ENCODE measurements at places on chromosomes 5 and 9. TPM values are rescaled to one million over a fixed set of nuclear protein-coding genes. Genes with fewer than 3 reads are reported as not detected.
A peak's percentile ranks its signal among the peaks of the same experiment; 100 is the strongest.

- H3K27me3 ChIP-seq = peaks cover 18% of the 10 kb centered on the region
- no peak for DNase-seq
- H3K4me3 ChIP-seq = no peak overlapping the region
- no peaks in the 10 kb centered on the region for H3K4me1 ChIP-seq
- no peaks in the 10 kb centered on the region for H3K36me3 ChIP-seq
- H3K27ac ChIP-seq = no peak overlapping the region
These were observed 167.0 kb upstream of the SV2C start for GRCh38 chr5:75916144-75916543.

DNA sequence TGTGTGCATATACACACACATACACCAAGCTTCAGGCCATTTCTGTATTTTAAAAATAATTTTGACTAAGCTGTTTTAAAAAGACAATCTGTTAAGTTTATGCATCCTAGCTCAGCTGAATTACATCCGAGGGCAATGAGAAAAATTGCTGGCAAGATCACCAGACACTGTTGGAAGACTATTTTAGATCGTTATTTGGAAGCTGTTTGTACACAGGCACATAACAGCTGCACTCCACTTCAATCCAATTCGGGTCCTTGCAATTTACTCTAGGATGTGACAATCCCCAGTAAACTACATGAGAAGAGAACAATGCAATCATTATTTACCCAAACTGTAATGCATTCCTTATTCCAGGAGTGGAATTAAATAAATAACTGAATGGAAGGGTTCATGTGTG lies 79.3 kb upstream of the RASA1 start:
- no peaks in the 10 kb centered on the region for H3K36me3 ChIP-seq
- H3K27ac ChIP-seq = no peak overlapping the region
- no peak overlapping the region for H3K4me3 ChIP-seq

DNA sequence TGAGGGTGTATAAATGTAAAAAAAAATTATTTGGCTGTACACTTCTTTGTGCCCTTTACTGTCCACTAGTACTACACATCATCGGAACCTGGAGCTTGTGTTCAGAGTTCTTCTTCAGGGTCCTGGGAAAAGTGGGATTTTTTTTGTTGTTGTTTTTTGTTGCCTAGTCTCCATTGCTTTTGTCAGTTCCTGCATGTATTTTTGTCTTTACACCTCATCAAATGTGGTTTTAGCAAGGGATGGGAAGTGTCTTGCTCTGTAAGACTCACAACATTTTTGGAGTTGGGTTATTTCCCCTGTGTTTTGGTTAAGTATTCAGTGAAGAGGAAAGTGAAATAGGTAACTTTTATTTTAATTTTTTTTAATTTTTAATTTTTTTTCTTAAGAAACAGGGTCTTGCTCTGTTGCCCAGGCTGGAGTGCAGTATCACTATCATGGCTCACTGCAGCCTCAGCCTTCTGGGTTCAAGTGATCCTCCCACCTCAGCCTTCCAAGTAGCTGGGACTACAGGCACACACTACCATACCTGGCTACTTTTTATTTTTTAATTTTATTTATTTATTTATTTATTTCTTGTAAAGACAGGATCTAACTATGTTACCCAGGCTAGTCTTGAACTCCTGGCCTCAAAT lies 40.7 kb downstream of the GARNL3 start:
- H3K27ac ChIP-seq = no peak overlapping the region
- peaks cover 2% of the 10 kb centered on the region for H3K4me1 ChIP-seq
- no peaks in the 10 kb centered on the region for H3K36me3 ChIP-seq
- DNase-seq = no peak
- H3K27me3 ChIP-seq = peaks cover 3% of the 10 kb centered on the region
- no peak overlapping the region for H3K4me3 ChIP-seq

GRCh38 chr9:106964822-106965525 lies 102.0 kb downstream of the ZNF462 start:
- no peak for DNase-seq
- no peak overlapping the region for H3K4me3 ChIP-seq
- no peaks in the 10 kb centered on the region for H3K4me1 ChIP-seq
- no peaks in the 10 kb centered on the region for H3K36me3 ChIP-seq
- H3K27ac ChIP-seq = no peak overlapping the region

GRCh38 chr5:32230356-32231099 lies 56.4 kb upstream of the GOLPH3 start:
- DNase-seq = no peak
- H3K27me3 ChIP-seq = no peaks in the 10 kb centered on the region
- H3K4me3 ChIP-seq = no peak overlapping the region
- peaks cover 40% of the 10 kb centered on the region for H3K36me3 ChIP-seq
- peaks cover 8% of the 10 kb centered on the region for H3K4me1 ChIP-seq
- H3K27ac ChIP-seq = no peak overlapping the region

- DNase-seq = no peak
- no peaks in the 10 kb centered on the region for H3K4me1 ChIP-seq
- H3K27ac ChIP-seq = no peak overlapping the region
- no peak overlapping the region for H3K4me3 ChIP-seq
- H3K27me3 ChIP-seq = no peaks in the 10 kb centered on the region
These were observed 819.1 kb upstream of the GRAMD2B start for GRCh38 chr5:125604104-125604503.

- peaks cover 17% of the 10 kb centered on the region for H3K27me3 ChIP-seq
- no peak overlapping the region for H3K27ac ChIP-seq
- no peak overlapping the region for H3K4me3 ChIP-seq
- no peaks in the 10 kb centered on the region for H3K4me1 ChIP-seq
These were observed 16.5 kb downstream of the EPB41L4B start for GRCh38 chr9:109304347-109304746.

DNA sequence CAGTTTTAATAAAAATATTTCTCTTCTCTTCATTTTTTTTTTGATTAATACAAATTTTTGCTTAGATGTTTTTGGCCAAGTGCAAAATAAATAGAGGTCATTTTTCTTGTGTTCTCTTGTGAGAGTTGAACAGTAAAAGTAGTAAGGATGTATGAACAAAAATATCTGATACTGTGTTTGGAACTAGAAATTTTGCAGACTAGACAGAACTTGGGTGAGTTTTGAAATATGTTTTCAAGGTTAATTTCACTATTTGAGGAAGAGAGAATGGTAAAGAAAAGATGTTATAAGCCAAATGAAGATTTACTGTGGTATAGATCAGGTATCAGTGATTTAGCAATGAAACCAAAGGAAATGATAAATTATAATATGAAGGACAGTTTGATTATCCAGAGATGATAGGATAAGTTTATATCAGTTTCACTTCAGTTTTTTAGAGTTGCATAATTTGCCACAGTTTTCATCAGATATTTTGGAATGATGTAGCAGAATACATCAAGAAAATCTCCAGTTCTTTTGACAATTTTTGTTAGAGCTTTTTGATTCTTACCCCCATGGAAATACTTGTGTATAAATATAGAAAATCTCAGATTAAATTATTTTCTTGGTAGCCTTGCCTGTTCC lies 147.9 kb upstream of the VCAN start:
- no peak for DNase-seq
- no peaks in the 10 kb centered on the region for H3K36me3 ChIP-seq
- no peak overlapping the region for H3K27ac ChIP-seq
- H3K27me3 ChIP-seq = no peaks in the 10 kb centered on the region
- no peak overlapping the region for H3K4me3 ChIP-seq

DNA sequence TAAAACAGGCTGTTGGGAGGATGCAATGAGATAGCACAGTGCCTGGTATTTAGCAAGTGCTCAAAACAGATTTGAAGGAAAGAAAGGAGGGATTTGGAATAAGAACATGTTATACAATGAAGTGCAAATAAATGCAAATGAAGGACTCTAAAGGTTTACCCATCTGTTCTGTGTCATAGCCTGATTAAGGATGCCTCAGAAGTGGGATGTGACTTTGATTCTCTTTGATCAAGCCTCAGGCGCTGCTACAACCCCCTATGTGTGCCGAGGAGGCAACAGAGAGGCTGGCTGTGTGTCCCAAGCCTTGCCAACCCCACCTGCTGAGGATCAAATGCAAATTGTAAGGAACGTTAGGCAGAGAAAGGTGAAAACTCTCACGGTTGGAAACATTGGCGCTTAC lies 27.2 kb downstream of the GGTA1 start:
- no peak overlapping the region for H3K27ac ChIP-seq
- H3K36me3 ChIP-seq = no peaks in the 10 kb centered on the region
- no peak overlapping the region for H3K4me3 ChIP-seq
- no peak for DNase-seq

- no peak for DNase-seq
- H3K36me3 ChIP-seq = no peaks in the 10 kb centered on the region
- peaks cover 24% of the 10 kb centered on the region for H3K27me3 ChIP-seq
- peak overlapping the region; percentile 77 for H3K4me3 ChIP-seq
- no peak overlapping the region for H3K27ac ChIP-seq
These were observed 872 bp downstream of the ZNF618 start for GRCh38 chr9:113876993-113877368.

DNA sequence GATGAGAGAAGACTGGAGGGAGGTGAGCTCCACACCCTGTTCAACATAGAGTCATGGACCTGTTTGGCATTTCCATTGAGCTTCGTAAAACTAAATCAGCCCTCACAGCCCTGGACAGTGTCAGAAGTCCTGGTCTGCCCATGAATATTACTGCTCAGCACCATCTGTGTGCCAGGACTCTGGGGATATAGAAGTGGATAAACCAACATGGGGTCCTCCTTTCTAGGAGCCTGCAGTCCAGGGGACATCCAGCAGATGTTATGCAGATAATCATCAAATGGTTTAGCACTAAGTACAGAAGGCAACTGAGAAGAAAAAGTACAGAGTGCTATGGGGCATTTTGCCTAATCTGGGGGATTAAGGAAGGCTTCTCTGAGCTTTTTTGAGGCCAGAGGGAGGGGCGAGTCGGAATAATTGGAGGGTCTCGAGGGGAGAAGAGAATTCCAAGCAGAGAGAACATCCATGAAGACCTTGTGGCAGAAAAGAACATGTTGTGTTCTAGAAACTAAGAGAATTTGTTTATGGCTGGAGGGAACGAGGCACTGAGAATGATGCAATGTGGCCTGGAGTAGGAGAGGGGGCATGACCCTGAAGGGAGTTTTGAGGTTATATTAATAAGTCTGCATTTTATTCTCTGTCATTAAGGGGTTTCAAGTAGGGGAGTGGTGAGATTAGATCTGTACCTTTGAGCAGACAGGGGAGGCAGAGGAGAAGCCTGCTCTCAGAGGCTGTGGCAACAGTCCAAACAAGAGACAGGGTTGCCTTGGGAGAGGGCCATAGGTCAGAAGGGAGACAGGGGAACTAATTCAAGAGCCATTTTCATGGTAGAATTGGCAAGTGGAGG lies 63.5 kb upstream of the SLC2A8 start:
- no peak overlapping the region for H3K4me3 ChIP-seq
- H3K4me1 ChIP-seq = no peaks in the 10 kb centered on the region
- peaks cover 2% of the 10 kb centered on the region for H3K27me3 ChIP-seq
- no peaks in the 10 kb centered on the region for H3K36me3 ChIP-seq

DNA sequence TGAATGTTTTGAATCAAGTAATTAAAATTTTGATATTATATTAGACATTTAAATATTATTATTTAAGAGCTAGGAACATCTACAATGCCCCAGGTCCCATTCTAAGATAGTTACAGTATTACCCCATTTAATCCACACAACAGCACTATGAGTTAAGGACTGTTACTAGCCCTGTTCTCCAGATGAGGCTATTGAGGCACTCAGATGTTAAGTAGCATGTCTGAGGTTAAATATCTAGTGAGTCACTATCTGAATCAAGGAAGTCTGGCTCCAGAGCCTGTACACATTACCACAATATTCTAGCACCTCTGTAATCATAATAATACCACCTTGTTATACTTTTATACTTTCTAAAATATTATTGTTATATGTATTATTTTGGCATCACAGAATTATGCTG lies 304.6 kb downstream of the PDE4D start:
- no peak overlapping the region for H3K27ac ChIP-seq
- peaks cover 22% of the 10 kb centered on the region for H3K27me3 ChIP-seq
- no peak for DNase-seq
- no peak overlapping the region for H3K4me3 ChIP-seq
- H3K36me3 ChIP-seq = no peaks in the 10 kb centered on the region

DNA sequence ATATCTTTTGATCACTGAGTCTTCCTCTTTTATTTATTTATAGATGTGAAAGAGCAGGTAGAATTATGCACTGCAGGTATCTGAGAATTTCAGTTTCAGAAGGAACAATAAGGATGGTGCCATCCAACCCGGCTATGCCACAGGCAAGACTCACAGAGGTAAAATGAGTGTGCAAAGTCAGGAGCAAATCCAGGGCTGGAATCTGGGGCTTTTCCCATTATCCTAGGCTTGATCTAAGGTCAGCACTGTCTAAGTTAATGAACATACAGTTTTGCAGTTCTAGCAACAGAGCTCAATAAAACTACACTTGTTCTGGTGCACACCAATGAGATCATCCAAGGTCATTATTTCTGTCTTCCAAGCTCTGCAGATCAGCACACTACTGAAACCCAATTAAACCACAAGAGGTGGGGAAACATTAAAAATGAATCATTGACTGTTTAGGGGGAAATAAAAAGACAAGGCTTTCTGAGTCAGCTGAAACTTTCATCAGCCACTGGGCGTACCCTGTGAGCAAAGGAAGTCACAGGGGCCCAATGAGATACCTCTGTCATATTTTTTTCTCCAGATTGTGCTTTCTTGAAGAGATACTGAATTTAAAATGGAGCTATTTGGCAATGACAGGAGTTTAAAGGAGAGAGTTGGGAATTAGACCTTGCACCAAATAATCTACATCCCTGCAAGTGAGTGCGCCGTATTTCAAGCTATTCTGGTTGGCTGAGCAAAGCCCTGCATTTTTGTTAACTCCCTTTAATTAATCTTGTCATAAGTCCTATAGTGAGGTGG lies 662.2 kb upstream of the ZNF608 start:
- no peak for DNase-seq
- no peaks in the 10 kb centered on the region for H3K4me1 ChIP-seq
- no peak overlapping the region for H3K4me3 ChIP-seq
- H3K36me3 ChIP-seq = no peaks in the 10 kb centered on the region

- no peak overlapping the region for H3K4me3 ChIP-seq
- no peak for DNase-seq
- H3K27me3 ChIP-seq = peaks cover 4% of the 10 kb centered on the region
- no peak overlapping the region for H3K27ac ChIP-seq
These were observed 23.6 kb upstream of the RNU6ATAC start for GRCh38 chr9:134187891-134188385.

- H3K27me3 ChIP-seq = no peaks in the 10 kb centered on the region
- no peak for DNase-seq
- no peak overlapping the region for H3K27ac ChIP-seq
- H3K36me3 ChIP-seq = no peaks in the 10 kb centered on the region
- no peaks in the 10 kb centered on the region for H3K4me1 ChIP-seq
These were observed 306.2 kb upstream of the RIOK2 start for GRCh38 chr5:97489010-97489840.

CHMP5 gene
- 149 TPM for total RNA-seq

GPR151 gene
- not detected for total RNA-seq

DDX4 gene
- 0.50 TPM for total RNA-seq

PPP3R2 gene
- total RNA-seq = not detected

LCN1 gene
- not detected for total RNA-seq

SLC1A1 gene
- 0.05 TPM for total RNA-seq
